ENCODE measurements at places on chromosomes 3 and 15. TPM values are rescaled to one million over a fixed set of nuclear protein-coding genes. Genes with fewer than 3 reads are reported as not detected.
A peak's percentile ranks its signal among the peaks of the same experiment; 100 is the strongest.

DNA sequence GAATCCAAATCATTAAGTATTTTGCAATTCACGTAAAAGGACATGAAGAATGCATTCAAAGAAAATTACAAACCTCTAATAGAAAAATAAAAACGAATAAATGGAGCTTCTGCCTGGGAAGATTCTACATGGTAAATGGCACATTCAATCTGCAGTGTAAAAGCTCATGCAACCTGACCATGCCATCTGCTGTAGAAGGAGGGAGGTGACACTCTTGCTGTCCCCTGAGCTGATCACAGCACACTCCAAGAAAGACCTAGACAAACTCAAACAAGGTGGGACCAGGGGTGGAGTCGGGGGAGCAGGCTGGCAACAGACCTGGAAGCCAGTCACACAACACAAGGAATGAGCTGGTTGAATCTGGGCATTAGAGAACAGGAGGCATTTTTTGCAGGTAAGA lies 101.8 kb downstream of the BDH1 start:
- peaks cover 6% of the 10 kb centered on the region for H3K27me3 ChIP-seq
- H3K27ac ChIP-seq = no peak overlapping the region
- H3K4me1 ChIP-seq = peaks cover 14% of the 10 kb centered on the region
- no peaks in the 10 kb centered on the region for H3K36me3 ChIP-seq
- no peak overlapping the region for H3K4me3 ChIP-seq

DNA sequence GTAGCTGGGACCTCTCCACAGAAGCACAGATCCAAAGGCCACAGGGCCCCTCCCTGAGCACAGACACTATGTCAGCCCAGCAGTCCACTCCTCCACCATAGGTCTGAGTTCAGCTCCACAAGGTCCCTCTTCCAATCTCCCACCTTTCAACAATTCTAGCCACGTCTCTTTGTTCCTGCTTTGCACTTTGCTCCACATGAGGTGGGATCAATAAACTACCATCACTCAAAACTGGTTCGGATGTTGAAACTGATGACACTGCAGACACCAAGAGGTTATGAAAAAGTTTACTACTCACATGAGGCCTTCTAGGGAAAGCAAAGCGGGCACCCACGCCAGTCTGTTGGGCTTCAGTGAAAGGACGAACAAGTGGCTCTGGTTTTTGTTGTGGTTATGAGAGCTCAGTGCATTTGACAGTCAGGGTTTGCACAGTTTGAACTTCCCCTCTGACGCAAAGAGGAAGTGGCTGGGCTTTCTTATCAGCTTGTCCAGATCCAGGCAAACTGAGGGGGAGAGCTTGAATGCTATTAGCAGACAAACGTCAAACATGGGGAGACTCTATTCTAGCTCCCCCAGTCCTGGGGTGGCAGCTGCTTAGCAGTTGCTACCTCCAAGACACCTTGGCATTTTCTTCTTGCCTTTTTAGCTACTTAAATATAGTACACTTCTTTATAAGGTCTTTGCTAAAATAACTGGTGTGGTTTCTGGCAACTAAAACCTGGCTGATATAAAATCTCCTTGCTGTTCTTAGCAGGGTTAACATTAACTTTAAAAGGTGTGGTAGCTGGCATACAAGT lies 37.8 kb downstream of the ZNF445 start:
- peak overlapping the region; percentile 44 for H3K4me3 ChIP-seq
- DNase-seq = peak; percentile 93
- H3K27ac ChIP-seq = peak overlapping the region; percentile 97
- H3K4me1 ChIP-seq = peaks cover 36% of the 10 kb centered on the region
- no peaks in the 10 kb centered on the region for H3K27me3 ChIP-seq

DNA sequence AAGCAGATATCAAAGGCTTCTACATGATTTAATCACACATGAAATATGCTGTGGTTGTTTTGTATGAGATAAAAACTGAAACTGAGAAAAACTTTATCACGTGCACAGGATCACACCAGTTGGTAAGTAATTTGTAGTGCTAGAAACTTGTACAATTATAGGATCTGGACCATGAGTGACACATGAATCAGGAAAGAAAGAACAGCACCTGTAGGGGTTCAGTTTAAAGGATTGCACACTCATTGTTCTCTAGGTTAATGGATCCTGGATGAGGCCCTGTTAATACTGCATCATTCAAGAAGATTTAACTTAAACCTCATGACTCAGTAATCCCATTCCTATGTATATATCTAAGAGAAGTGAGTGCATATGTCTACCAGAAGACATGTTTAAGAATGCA lies 87.9 kb downstream of the STT3B start:
- DNase-seq = no peak
- H3K4me1 ChIP-seq = peaks cover 20% of the 10 kb centered on the region
- no peaks in the 10 kb centered on the region for H3K27me3 ChIP-seq
- no peak overlapping the region for H3K27ac ChIP-seq
- H3K36me3 ChIP-seq = peaks cover 41% of the 10 kb centered on the region

DNA sequence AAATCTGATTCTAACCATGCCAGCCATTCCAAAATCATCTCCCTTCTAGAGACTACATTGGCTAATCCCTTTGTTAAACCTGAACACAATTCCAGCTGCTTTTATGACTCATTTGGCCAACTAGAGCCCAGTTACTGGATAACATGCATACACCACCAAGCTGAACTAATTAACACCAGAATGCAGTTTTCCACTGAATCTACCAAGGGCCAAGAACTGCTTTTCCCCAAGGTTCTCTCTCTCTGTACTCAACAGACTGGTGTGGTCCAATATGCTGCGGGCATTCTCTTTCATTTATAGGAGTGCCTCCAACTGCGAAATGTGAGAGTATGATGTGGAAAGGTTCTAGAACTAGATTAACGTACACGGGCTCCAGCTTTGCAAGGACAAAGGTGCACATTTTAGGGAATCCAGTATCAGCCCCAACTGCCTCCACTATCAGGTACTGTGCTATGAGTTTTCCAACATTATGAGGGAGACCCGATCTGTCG lies 1.5 kb downstream of the CHSY1 start:
- H3K4me3 ChIP-seq = peak overlapping the region; percentile 85
- DNase-seq = no peak
- peak overlapping the region; percentile 80 for H3K27ac ChIP-seq
- no peaks in the 10 kb centered on the region for H3K27me3 ChIP-seq
- H3K36me3 ChIP-seq = peaks cover 44% of the 10 kb centered on the region
- H3K4me1 ChIP-seq = peaks cover 71% of the 10 kb centered on the region

GRCh38 chr3:17195856-17196604 lies 311.3 kb downstream of the PLCL2 start:
- peaks cover 7% of the 10 kb centered on the region for H3K36me3 ChIP-seq
- H3K27me3 ChIP-seq = no peaks in the 10 kb centered on the region
- no peak overlapping the region for H3K4me3 ChIP-seq
- H3K4me1 ChIP-seq = peaks cover 6% of the 10 kb centered on the region
- DNase-seq = no peak

- DNase-seq = no peak
- peaks cover 9% of the 10 kb centered on the region for H3K4me1 ChIP-seq
- H3K27me3 ChIP-seq = no peaks in the 10 kb centered on the region
- H3K36me3 ChIP-seq = no peaks in the 10 kb centered on the region
- H3K4me3 ChIP-seq = no peak overlapping the region
- H3K27ac ChIP-seq = no peak overlapping the region
Measured at GRCh38 chr15:66754789-66755188, 52.8 kb downstream of the SMAD6 start.

DNA sequence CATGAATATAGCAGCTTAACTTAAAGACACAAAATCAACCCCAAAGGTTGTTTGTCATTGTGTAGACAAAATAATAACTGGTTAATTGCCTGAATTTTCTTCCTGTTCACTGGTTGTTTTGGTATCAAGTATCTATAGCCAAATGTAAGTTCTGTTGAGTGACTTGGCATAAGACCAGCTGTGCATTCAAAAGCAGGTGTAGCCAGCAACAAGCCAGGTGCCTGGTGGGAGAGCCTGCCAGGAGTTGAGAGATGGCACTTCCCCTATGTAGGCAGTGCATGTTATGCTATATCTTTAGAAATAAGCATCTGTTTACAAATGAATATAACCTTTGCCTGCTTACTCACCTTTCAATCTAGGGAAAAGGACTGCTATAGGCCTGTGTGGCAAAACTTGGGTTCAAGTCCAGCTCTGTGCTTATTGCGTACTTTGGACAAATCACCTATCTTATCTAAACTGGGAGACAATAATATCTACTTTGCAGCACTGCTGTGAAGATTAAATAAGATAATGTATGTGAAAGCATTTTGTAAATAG lies 84.9 kb upstream of the TBL1XR1 start:
- DNase-seq = no peak
- H3K36me3 ChIP-seq = peaks cover 4% of the 10 kb centered on the region
- peaks cover 24% of the 10 kb centered on the region for H3K4me1 ChIP-seq

- H3K27me3 ChIP-seq = peaks cover 14% of the 10 kb centered on the region
- H3K4me1 ChIP-seq = no peaks in the 10 kb centered on the region
- H3K27ac ChIP-seq = no peak overlapping the region
- H3K36me3 ChIP-seq = no peaks in the 10 kb centered on the region
Measured at GRCh38 chr15:38176155-38176554, 76.5 kb upstream of the SPRED1 start.

GRCh38 chr15:38690719-38691332 lies 126.2 kb upstream of the RASGRP1 start:
- no peak overlapping the region for H3K4me3 ChIP-seq
- peak overlapping the region; percentile 62 for H3K27ac ChIP-seq
- no peaks in the 10 kb centered on the region for H3K27me3 ChIP-seq
- H3K36me3 ChIP-seq = no peaks in the 10 kb centered on the region
- peaks cover 71% of the 10 kb centered on the region for H3K4me1 ChIP-seq
- DNase-seq = peak; percentile 88

DNA sequence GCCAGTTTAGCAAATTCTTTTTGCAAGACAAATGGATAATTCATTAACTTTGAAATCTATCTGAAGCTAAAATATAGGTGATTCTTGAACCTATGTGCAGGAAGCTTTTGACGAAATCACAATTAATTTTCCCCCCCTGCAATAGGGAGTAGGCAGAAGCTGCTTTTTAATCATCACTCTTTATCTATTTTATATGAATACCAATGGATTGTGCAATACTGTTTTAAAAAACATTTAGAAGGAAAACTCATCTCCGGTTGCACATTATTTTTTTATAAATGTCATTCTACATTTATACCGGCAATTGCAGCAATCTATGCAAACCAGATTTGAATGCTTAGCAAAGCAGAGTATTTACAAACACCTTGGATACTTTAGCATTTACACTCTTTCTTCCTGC lies 121.1 kb upstream of the TMCO5A start:
- no peaks in the 10 kb centered on the region for H3K36me3 ChIP-seq
- H3K4me1 ChIP-seq = no peaks in the 10 kb centered on the region
- no peak overlapping the region for H3K27ac ChIP-seq
- H3K4me3 ChIP-seq = no peak overlapping the region

GRCh38 chr3:177917234-177917861 lies 618.9 kb upstream of the KCNMB2 start:
- H3K27ac ChIP-seq = no peak overlapping the region
- DNase-seq = no peak
- no peaks in the 10 kb centered on the region for H3K4me1 ChIP-seq
- no peaks in the 10 kb centered on the region for H3K27me3 ChIP-seq
- H3K36me3 ChIP-seq = no peaks in the 10 kb centered on the region

- no peaks in the 10 kb centered on the region for H3K27me3 ChIP-seq
- DNase-seq = no peak
- H3K27ac ChIP-seq = no peak overlapping the region
- no peak overlapping the region for H3K4me3 ChIP-seq
- no peaks in the 10 kb centered on the region for H3K4me1 ChIP-seq
Measured at GRCh38 chr3:20842002-20842401, 656.0 kb upstream of the SGO1 start.

- H3K4me1 ChIP-seq = peaks cover 35% of the 10 kb centered on the region
- no peak overlapping the region for H3K4me3 ChIP-seq
- no peak overlapping the region for H3K27ac ChIP-seq
Measured at GRCh38 chr3:171177056-171177455, 150.5 kb upstream of the SLC2A2 start.

GRCh38 chr3:45487508-45487907 lies 99.1 kb downstream of the LARS2 start:
- H3K27me3 ChIP-seq = no peaks in the 10 kb centered on the region
- no peak overlapping the region for H3K4me3 ChIP-seq
- no peak for DNase-seq
- H3K27ac ChIP-seq = no peak overlapping the region

GRCh38 chr3:103693831-103694230 lies 1259.0 kb downstream of the ZPLD1 start:
- no peak for DNase-seq
- no peaks in the 10 kb centered on the region for H3K27me3 ChIP-seq
- H3K4me3 ChIP-seq = no peak overlapping the region
- no peaks in the 10 kb centered on the region for H3K36me3 ChIP-seq
- no peak overlapping the region for H3K27ac ChIP-seq

DNA sequence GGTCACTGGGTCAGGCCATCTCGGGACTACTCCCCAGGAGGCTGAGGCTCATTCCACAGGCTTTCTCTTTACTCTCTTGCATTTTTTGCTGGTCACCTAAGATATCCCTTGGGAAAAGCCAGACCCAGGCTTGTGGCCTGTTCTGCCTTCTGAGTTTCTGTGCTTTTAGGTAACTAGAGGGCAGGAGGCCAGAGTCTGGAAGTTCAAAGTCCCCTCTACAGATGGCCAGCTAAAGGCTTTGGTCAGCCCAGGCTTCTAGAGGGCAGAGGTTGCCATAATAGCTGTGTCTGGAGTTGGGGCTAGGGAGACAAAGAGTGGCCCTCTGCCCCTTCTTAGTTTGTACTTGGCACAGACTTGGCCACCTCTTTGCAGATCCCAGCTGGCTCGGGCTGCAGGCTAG lies 8.4 kb upstream of the PARP6 start:
- no peak for DNase-seq
- H3K4me1 ChIP-seq = peaks cover 4% of the 10 kb centered on the region
- no peak overlapping the region for H3K4me3 ChIP-seq
- no peaks in the 10 kb centered on the region for H3K27me3 ChIP-seq
- no peak overlapping the region for H3K27ac ChIP-seq

DNA sequence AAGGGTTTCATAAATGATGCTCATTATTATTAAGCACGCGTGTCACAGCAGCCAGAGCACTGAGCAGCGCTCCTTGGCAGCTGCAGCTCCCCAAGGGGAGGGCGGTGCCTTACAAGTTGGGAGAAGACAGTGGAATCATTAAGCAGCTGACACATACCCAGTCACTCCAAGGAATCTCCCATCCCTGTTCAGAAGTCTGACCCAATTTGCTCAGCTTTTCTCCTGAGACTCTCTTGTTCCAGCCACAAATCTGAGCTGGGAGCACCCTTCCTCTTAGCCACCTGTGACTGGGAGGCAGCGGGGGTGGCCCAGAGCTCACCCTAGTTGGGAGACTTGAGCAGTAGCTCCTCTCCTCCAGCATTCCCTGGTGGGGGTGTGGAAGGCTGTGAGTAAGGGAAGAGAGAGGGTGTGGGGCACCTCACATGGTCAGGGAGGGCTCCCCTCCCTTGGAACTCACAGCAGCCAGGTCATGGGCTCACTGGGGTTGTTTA lies 64.3 kb downstream of the DUT start:
- H3K4me3 ChIP-seq = no peak overlapping the region
- no peak overlapping the region for H3K27ac ChIP-seq
- H3K4me1 ChIP-seq = no peaks in the 10 kb centered on the region
- DNase-seq = no peak
- H3K36me3 ChIP-seq = no peaks in the 10 kb centered on the region
- no peaks in the 10 kb centered on the region for H3K27me3 ChIP-seq

The C3orf80 gene
- total RNA-seq = 0.09 TPM

The HYAL1 gene
- not detected for total RNA-seq

The ECE2 gene
- total RNA-seq = not detected

The CFAP20DC gene
- 1.4 TPM for total RNA-seq

The GOLGA6A gene
- not detected for total RNA-seq

The PFN2 gene
- 4.2 TPM for total RNA-seq

The MAP1A gene
- 0.86 TPM for total RNA-seq

The CLDN1 gene
- total RNA-seq = 0.58 TPM

The UROC1 gene
- not detected for total RNA-seq

The C3orf49 gene
- total RNA-seq = not detected

The TAGLN3 gene
- 1.2 TPM for total RNA-seq

The C3orf20 gene
- total RNA-seq = 0.20 TPM

The MOBP gene
- not detected for total RNA-seq

The ZNF660 gene
- total RNA-seq = 1.2 TPM

Data from activated CD8-positive, alpha-beta T cell treated with anti-CD3 and anti-CD28 coated beads for 36 hours (primary cell).